ENCODE measurements at places on chromosomes 16 and 17. TPM values are rescaled to one million over a fixed set of nuclear protein-coding genes. Genes with fewer than 3 reads are reported as not detected.

DNA sequence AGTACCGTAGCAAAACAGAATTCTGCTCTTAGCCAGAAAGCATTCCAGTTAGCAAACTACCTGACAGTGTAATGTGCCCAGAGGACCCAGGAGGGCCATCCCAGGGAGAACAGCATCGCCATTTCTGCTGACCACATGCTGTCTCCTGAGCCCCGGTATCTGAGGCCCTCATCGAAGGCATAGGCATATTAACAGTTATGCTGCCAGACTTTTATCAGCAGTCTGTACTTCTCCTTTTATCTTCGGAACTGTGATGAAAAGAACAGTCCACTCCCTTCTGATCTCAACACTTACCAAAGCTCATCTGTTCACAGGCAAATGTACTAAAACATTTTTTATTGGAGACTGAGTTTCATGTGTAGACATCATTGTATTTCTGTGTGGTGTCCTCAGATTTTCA, 236.4 kb downstream of the PRKCA start:
- H3K27me3 ChIP-seq = no peaks in the 10 kb centered on the region
- H3K4me1 ChIP-seq = peaks cover 50% of the 10 kb centered on the region
- no peak overlapping the region for H3K27ac ChIP-seq
- H3K4me3 ChIP-seq = no peak overlapping the region
- no peak for DNase-seq

DNA sequence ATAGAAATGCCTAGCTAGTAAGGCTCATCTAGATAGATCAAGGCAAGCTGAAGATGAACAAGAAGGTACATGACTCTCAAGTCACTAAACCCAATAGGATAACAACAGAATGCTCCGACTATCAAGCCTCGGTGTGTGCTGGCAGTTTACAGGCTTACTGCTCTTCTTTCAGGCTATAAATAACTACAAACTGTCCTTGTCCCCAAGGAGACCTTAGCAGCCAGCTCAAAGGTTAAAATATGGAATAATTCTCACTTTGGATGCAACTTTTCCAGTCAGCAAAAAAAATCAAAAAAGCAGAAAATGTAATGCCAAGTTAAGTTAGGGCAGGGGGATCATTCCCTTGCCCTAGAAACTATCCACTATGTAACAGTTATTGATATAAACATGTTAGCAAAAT, 44.6 kb downstream of the SPOP start:
- DNase-seq = no peak
- H3K27me3 ChIP-seq = no peaks in the 10 kb centered on the region
- H3K4me3 ChIP-seq = no peak overlapping the region
- no peak overlapping the region for H3K27ac ChIP-seq
- peaks cover 33% of the 10 kb centered on the region for H3K4me1 ChIP-seq

GRCh38 chr17:8128125-8128784, 4.3 kb upstream of the HES7 start:
- peaks cover 34% of the 10 kb centered on the region for H3K4me1 ChIP-seq
- peaks cover 18% of the 10 kb centered on the region for H3K27me3 ChIP-seq
- DNase-seq = no peak
- no peaks in the 10 kb centered on the region for H3K36me3 ChIP-seq
- H3K4me3 ChIP-seq = no peak overlapping the region

GRCh38 chr16:58510776-58511628, 4.3 kb upstream of the SETD6 start:
- no peak overlapping the region for H3K4me3 ChIP-seq
- peaks cover 5% of the 10 kb centered on the region for H3K4me1 ChIP-seq
- no peaks in the 10 kb centered on the region for H3K27me3 ChIP-seq
- DNase-seq = no peak

- DNase-seq = peak; percentile 39
- H3K4me3 ChIP-seq = no peak overlapping the region
- H3K36me3 ChIP-seq = no peaks in the 10 kb centered on the region
- no peaks in the 10 kb centered on the region for H3K4me1 ChIP-seq
- no peaks in the 10 kb centered on the region for H3K27me3 ChIP-seq
- no peak overlapping the region for H3K27ac ChIP-seq
Observed at GRCh38 chr16:88473666-88474534, 20.8 kb downstream of the ZFPM1 start.

DNA sequence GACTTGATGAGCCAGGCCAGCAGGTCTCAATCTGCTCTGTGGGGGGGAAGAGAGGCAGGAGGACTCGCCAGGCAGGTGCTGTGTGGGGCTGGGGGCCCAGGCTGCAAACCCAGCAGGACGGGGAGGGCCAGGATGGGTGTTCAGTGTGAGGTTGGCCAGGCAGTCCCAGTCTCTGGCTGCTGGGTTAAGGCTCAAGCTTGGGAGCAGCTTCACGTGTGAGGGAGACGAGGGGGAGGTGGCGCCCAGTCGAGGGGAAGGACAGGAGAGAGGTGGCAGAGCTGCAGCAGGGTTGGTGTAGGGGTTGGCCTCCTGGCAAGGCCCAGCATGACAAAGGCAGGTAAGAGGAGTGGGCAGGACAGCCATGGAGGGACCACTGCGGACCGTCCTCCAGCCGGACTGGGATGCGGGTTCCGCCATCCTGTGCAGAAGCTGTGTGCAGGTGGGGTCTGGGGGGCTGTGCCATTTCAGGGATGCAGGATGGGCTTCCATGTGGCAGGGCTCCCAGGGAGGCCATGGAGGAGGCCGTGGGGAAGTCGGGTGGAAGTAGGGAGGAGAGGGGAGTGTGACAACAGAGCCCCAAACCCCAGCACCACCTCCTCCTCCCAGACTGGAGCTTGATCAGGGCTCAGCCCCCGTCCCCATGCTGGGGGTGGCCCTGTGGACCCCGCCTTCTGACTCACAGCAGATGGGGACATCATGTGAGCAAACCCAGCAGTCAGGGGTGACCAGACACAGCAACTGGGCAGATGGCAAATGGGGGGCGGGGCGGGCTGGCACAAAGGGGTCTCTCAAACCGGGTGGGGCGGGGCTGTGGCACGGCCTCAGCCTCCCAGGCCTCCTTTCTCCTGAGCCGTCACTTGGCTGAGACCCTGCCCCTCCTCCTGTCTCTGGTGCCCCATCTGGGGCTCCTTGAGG, 2.8 kb downstream of the ADGRG1 start:
- no peak overlapping the region for H3K27ac ChIP-seq
- peaks cover 39% of the 10 kb centered on the region for H3K4me1 ChIP-seq
- DNase-seq = no peak
- no peak overlapping the region for H3K4me3 ChIP-seq

- no peak overlapping the region for H3K4me3 ChIP-seq
- H3K4me1 ChIP-seq = peaks cover 12% of the 10 kb centered on the region
- H3K27me3 ChIP-seq = no peaks in the 10 kb centered on the region
- no peak for DNase-seq
Observed at GRCh38 chr17:17975436-17975835, 2.8 kb downstream of the DRC3 start.

DNA sequence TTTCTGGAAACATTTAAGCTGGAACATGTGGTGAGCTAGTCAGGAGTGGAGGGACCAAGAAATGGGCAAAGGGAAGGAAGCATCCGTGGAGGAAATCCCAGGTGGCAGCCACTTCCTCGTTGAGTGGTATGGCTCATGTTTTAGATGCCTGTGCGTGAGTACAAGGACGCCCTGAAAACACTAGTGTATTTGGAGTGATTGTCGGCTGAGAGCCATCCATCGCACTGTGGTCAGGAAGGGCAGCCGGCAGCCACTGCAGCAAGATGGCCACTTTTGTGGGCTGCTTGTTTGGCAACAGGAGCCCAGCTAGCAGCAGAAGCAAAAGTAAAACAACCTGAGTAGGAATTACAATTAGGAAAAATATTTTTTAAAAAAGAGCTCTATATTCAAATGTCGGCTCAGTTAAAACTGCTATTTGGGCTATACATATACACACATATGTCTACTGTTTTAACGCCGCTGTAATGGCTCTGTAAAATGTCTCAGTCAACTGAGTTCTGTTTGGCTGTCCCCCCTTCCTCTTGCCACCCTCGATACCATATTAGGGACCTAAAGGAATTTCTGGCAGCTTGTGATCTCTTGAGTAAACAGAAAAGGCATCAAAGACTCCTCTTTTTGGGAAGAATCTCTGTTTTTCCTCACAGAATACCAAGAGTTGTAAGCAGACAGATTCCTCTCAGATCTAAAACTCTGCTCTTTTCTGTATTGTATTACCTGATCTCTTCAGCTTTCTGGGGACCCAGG, 39.2 kb downstream of the BRD7 start:
- DNase-seq = no peak
- H3K27ac ChIP-seq = no peak overlapping the region
- no peaks in the 10 kb centered on the region for H3K27me3 ChIP-seq
- peaks cover 18% of the 10 kb centered on the region for H3K36me3 ChIP-seq

DNA sequence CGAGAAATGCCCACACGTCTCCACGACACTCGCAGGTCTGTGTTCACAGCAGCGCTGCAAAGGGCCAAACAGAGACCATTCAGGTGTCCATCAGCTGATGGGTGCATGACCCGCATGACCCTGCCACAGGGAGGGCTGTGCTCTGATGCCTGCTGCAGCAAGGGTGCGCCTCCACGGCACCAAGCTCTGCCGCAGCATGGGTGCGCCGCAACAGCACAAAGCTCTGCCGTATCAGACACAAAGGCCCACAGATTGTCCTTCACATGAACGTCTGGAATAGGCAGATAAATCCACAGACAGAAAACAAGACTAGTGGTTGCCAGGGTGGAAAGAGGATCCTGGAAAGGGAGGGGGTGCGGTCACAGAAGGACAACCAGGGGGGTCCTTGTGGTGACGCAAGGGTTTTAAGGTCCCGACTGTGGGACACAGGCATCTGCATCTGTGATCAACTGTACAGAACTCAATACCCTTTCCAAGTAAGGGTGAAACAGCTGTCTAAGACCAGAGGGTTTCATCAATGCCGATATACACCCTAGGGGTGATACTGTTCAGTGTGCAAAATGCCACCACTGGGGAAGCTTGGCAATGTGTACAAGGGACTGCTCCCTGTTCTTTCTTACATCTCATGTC, 121.0 kb downstream of the ANKRD11 start:
- H3K36me3 ChIP-seq = peaks cover 3% of the 10 kb centered on the region
- H3K27me3 ChIP-seq = no peaks in the 10 kb centered on the region
- no peak overlapping the region for H3K4me3 ChIP-seq
- DNase-seq = no peak
- H3K4me1 ChIP-seq = peaks cover 60% of the 10 kb centered on the region

DNA sequence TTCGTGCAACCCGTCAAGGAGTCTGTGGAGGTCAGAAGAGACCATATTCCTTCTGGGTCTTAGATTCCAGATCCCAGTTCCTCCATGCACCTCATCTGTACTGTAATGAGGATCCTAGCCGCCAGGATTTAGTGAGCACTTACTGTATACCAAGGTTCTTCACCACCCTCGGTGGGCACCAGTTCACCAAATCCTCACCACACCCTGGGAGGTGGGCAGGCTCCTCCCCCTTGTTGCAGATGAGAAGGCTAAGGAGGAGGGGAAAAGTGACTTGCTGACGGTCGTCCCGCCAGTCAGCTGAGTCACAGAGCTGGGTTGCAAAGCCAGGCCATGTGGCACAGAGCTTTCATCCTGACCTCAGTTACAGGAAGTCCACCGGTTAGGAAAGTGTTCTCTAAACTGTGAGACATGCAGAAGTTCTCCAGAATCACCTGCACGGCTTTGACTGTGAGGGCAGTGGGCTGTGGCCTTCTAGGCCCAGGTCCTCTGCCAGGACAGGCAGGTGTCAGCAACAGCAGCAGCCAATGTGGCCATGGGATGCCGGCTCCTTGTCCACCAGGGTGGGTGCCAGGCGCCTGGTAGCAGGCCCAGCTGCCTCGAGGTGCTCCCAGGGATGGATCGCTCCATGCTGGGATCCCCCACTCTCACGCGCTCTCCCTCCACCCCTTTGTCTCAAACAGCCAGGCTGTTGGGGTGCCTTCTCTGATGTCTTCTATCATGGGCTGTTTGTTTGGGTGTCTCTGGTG, 240.3 kb upstream of the GSE1 start:
- H3K4me3 ChIP-seq = no peak overlapping the region
- peaks cover 37% of the 10 kb centered on the region for H3K4me1 ChIP-seq
- peak; percentile 75 for DNase-seq
- H3K27ac ChIP-seq = no peak overlapping the region
- no peaks in the 10 kb centered on the region for H3K36me3 ChIP-seq
- H3K27me3 ChIP-seq = no peaks in the 10 kb centered on the region

DNA sequence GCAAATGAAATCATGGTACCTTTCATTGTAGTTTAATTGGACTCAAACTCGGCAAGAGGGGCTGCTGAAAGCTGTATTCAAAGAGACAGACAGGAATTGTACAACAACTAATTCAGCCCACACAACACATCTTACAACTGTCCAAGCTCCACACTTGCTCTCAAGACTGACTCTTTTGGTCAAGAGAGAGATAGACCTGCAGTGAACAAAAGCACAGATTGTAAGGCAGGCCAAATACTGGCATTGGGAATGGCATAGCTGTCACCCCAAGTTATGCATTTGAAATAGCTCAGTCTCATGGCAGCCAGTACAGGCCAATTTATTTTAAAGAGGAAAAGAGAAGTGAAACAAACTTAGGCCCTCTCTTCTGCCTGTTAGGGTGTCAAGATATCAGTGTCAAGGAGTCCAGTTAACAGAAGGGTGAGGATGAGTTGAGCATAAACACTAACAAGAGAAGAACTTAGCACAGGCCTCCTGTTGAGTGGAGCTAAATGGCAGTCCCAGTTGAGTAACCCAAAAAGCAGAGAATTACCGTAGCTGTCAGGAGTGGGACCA, 215.7 kb downstream of the IRX3 start:
- H3K27me3 ChIP-seq = no peaks in the 10 kb centered on the region
- H3K4me1 ChIP-seq = no peaks in the 10 kb centered on the region
- H3K36me3 ChIP-seq = no peaks in the 10 kb centered on the region
- no peak overlapping the region for H3K27ac ChIP-seq

DNA sequence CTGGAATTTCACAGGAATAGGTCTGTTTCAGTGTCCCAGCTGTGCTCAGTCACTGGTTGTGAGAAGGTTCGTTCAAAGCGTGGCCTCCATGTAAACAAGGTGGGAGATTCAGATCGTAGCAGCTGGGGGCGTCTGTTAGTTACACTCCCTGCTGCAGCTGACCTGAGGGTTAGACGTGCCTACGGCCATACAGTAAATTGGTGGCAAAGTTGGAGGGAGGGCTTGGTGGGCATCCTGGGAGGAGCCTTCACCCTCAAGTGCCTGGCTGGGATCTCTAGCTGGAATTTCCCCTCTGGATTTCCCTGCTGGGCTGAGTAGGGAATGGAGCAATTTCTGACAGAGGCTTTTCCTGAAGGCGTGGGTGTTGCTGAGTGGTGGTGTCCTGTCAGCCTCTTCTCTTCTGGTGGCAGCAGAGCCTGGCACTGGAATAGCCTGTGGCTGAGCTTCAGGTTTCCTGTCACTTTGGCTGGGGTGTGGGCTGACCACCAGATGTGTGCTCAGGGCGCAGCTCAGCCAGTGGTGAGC, 6.4 kb downstream of the FCSK start:
- no peak overlapping the region for H3K27ac ChIP-seq
- H3K27me3 ChIP-seq = no peaks in the 10 kb centered on the region
- DNase-seq = no peak

GRCh38 chr16:67917852-67918236, 13.8 kb downstream of the CTRL start:
- no peaks in the 10 kb centered on the region for H3K27me3 ChIP-seq
- H3K36me3 ChIP-seq = no peaks in the 10 kb centered on the region
- H3K4me3 ChIP-seq = no peak overlapping the region
- H3K4me1 ChIP-seq = peaks cover 18% of the 10 kb centered on the region
- peak; percentile 72 for DNase-seq
- H3K27ac ChIP-seq = peak overlapping the region; percentile 38

- H3K4me1 ChIP-seq = no peaks in the 10 kb centered on the region
- peak; percentile 69 for DNase-seq
- no peak overlapping the region for H3K27ac ChIP-seq
- H3K4me3 ChIP-seq = no peak overlapping the region
Observed at GRCh38 chr16:74936902-74937560, 47.9 kb downstream of the WDR59 start.

The CLDN9 gene
- total RNA-seq = 0.48 TPM

The DNAH17 gene
- total RNA-seq = 0.14 TPM

The TMEM88 gene
- 33.7 TPM for total RNA-seq

The HOXB2 gene
- total RNA-seq = 1.8 TPM

The GAA gene
- total RNA-seq = 47.7 TPM

The CTCF gene
- total RNA-seq = 25.5 TPM

The CCL5 gene
- total RNA-seq = 71.3 TPM

The ST6GALNAC2 gene
- total RNA-seq = not detected

The ZNF385C gene
- total RNA-seq = 0.36 TPM

Data from astrocyte (in vitro differentiated cells and primary cell).